Activated T-cell treated with anti-CD3 and anti-CD28 coated beads, Interleukin-2, amount 50 U/mL, for 1 hour (primary cell): ENCODE measurements at places on chromosomes 12 and 14.

GRCh38 chr12:40012711-40013110 lies 93.2 kb downstream of the SLC2A13 start:
- no peak for DNase-seq

- no peak for DNase-seq
Observed at GRCh38 chr12:112087055-112087850, 21.3 kb downstream of the NAA25 start.

GRCh38 chr12:79615596-79616560 lies 74.9 kb downstream of the PAWR start:
- no peak for DNase-seq

GRCh38 chr14:80933282-80933681 lies 8.3 kb downstream of the CEP128 start:
- DNase-seq = no peak

- no peak for DNase-seq
Observed at GRCh38 chr12:55728186-55728938, 447 bp downstream of the CD63 start.

DNA sequence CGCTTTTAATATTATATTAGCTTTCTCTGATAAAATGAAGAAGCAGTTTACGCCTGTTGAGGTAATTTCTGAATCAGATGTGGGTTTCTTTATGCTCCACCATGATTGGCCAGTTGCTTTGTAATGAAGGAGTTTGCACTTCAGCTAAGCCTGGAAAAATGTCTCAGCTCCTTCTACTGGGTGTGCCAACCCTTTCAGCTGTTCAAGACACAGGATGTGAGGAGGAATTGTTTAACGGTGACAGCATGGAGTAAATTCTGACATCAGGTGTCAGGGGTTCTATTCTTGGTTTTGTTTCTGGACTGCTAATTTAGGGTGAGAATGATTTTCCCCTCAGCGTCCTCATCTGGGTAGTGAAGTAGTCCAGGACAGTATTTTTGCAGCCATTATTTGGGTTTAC lies 43.5 kb downstream of the FLRT2 start:
- DNase-seq = no peak

DNA sequence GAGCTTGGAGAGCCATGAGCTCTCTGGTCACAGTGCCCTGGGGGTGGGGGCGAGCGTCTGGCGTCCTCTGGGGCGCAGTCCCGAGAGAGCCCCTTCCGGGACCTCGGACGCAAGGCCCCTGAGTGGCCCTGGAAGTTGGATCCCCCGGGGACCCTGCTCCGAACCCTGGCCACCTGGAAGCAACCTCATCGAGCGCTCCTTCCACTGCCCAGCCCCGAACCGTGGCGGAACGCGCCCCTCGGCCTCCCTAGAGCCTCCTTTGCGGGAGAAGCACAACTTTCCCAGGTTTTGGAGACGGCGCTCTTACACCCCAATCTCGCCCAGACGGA lies 1.2 kb downstream of the NOS1 start:
- DNase-seq = no peak

DNA sequence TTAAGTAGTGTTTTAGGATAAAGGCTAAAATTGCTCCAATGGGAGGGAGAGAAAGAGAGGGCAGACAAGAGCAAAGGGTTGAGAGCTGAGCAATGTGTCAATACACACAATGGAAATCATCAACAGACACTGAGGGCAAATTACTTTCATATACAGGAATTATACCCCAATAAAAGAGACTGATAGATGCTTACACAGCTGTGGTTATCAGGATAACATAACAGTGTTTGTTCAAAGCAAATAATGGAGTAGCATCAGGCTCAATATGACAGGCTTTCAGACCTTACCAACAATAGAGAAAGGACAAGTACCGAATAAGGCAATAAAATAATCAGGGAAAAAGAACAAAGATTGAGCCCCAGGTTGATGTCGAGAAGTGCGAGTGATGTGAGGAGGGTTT lies 53.4 kb upstream of the DIO2 start:
- no peak for DNase-seq

- no peak for DNase-seq
Observed at GRCh38 chr14:77184396-77185092, 2.9 kb downstream of the TMEM63C start.

- DNase-seq = no peak
Observed at GRCh38 chr12:42565633-42566032, 23.9 kb downstream of the PRICKLE1 start.

GRCh38 chr14:24298892-24299254 lies 707 bp downstream of the DHRS1 start:
- no peak for DNase-seq

GRCh38 chr14:104238424-104239184 lies 100.2 kb downstream of the KIF26A start:
- DNase-seq = peak; percentile 4

DNA sequence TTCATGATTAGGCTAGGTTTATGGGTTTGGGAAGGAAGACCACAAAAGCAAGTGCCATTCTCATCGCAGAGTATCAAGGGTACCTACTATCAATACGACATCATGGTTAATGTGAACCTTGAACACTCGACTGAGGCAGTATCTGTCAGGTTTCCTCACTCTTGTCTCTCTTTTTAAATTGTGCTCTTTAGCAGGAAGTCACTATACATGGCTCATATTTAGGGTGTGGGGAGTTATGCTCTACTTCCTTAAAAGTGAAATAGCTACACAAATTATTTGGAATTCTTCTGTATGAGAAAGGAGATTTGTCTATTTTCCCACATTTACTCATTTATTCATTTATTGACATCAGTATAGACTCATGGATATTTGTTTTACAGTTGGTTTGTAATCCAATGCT lies 5.9 kb upstream of the CLEC4E start:
- no peak for DNase-seq

DNA sequence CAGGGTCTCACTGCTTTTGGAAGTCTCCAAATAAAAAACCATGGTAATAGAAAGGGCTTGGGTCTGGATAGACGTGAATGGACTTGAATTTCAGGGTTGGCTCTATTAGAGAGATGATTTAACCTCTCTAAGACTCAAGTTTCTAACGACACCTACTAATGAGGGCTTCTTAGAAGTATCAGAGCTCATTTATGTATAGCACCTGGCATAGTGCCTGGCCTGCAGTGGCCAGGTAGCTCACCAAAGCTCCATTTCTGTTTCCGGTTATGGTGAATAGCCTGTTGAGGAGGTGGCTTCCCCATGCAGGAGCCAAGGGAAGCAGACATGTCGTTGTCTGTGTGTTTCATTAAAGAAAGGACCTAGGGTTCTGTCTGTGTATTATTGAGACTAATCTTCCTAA lies 108.6 kb downstream of the ETV6 start:
- no peak for DNase-seq

DNA sequence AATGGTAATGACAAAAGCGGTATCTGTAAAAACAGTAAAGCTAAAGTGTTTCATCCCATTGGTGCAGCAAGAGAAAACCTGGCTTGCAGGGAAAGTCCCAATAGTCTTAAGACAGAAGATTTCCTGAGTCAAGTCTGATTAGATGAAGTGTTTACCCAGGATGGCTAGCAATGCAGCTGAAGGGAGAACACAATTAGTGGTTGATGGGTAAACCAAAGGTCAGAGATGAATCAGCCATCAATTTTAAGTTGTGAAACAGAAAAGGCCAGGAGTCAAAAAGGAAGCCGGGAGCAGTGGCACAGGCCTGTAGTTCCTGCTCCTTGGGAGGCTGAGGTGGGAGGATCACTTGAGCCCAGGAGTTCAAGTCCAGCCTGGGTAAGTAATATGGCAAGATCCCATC lies 52.6 kb downstream of the SEC23A start:
- no peak for DNase-seq

DNA sequence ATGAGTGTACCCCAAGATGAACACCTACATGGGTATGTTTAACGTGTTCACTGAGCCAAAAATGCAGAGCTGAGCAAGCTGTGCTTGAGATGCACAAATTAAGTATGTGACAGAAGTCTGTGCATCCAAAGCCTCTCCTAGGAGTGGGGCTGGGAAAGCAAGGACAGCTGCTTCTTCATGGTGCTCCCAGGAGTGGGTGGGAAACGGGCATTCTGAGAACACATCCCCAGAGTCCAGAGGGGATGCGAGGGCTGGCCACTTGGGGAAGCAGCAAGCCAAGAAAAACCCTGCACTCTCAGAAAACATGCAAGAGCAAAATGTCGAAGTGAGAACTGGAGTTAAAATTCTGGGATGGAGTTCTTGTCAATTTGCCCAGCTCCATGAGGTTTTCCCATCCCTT lies 414.3 kb downstream of the BCAT1 start:
- DNase-seq = no peak

- no peak for DNase-seq
Observed at GRCh38 chr12:62533755-62534107, 67.1 kb downstream of the MON2 start.

DNA sequence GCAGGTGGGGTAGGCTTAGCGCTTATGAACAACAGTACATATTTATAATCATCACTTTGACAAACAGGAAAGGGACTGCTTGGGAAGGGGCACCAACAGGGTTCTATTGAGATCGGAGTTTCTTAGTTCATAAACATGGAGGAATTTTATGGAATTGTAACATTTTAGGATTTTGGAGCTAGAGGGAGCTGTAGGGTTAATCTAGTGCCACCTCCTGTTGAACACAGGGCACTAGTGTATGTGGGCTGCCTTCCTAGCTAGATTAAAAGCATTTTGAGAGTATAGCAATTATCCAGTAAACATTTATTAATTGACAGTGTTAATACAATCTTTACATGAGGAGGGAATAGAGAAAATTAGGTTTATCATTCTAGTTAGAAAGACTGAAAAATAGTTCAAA lies 23.1 kb upstream of the TBC1D30 start:
- DNase-seq = no peak

DNA sequence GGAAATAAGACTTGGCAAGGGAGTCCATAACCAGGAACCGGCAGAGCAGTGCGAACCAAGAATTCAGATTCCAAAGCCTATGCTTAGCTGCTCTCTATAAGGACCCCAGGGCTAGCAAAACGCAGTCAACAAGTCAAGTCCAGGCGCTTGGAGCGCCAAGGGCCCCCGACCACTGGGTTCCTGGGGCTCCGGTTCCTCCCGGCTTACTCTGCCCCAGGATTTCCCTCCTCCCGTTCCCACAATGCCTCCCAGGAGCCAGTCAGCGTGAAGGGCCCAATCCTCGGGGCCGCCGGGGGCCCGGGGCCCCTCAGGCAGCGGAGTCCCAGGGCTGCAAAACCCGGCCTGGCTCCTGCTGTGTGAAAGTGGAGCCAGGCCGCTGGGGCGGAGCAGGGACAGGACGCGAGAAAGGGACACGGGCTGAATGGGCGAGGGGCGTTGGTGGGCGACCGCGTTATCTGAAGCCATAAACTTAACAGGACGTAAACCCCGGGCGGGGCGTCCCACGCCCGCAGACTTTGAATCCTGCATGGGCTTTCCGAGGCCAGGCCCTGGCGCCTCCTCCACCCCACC lies 1.5 kb downstream of the KRT8 start:
- DNase-seq = peak; percentile 62

- DNase-seq = no peak
Observed at GRCh38 chr12:2172491-2173214, 119.9 kb downstream of the CACNA1C start.

DNA sequence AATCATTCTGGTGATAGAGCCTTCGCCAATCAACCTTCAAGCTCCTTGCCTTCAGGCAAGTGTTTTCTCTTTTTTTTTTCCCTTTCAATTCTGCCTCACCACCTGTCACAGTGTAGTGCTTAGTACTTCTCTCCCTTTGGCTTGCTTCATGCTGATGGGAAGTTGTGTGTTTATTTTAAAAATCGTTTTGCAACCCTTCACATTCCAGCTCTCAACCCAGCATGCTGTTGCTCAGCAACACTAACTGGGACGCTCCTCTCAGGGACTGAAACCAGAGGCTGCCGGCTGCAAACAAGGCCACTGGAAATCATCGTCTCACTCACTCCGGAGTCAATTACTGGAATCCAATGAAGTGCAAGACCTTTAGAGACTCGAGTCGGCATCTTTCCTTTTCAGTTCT lies 342.7 kb downstream of the PRKD1 start:
- DNase-seq = no peak

DNA sequence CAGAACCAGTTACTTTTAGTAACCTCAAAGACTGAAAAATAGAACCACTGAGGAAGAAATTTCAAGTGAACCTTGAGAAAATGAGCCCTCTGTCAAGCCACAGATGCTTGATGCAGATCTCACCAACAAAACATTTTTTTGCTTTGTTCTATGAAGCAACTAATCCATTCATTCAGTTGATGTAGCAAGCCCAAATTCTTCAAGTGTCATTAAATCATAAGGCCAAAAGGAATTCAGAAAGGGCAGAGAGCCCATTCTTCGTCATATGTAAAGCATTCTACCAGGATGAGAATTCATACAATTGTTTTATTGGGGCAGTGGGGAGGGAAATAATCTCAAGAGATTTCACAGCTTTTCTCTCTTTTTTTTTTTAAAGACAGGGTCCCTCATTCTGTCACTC lies 218.0 kb upstream of the RGS6 start:
- DNase-seq = no peak

GRCh38 chr12:2084553-2085296 lies 31.9 kb downstream of the CACNA1C start:
- no peak for DNase-seq

DNA sequence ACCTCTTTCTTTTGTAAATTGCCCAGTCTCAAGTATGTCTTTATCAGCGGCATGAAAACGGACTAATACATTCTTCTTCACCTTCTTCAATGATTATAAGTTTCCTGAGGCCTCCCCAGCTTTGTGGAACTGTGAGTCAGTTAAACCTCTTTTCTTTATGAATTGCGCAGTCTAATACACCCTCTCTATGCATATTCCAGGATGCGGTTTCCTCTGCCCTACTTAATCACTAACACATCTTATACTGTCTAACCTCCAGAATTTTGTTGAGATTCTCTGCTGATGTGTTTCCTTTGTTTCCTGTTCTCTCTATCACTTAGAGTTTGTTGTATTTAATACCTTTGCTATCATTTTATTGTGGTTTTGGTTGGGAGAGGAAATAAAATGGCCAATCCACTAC lies 145.4 kb downstream of the AEBP2 start:
- DNase-seq = no peak

DNA sequence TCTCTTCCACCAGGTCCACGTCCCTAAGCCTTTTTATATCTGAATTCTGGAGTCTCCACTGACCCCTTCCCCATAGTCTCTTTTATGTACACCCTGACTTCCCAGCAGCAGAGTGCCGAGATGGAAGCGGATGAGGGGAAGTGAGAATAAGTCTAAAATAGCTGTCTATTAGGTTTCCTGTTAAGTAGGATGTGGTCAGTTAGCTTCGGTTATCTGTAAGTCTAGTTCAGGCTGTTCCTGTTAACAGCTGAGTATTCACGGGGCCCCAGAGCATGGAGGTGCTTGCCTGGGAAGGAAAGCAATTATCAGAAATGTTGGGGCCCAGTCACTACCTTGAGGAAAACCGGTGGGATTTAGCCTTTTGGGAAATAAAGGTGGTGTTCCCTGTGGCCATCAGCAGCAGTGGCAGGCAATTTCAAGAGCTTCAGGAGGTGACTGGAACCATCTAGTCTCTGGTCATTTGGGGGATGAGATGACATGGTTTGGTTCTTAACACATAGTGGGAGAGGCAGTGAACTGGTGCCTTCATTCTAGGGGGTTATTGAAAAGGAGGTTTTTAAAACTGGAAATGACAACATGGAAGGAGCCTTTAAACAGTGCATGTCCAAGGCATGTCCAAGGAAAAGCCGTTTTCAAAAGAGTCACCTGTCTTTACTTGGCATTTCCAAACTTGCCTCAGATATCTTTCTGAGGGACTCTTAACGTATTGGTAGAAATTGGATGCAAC lies 21.8 kb downstream of the CHST11 start:
- peak; percentile 31 for DNase-seq
